ENCODE measurements at places on chromosomes 7 and 10.

GRCh38 chr10:21944727-21945386 is 58.7 kb downstream of the DNAJC1 start:
- no peak for DNase-seq

GRCh38 chr10:99285881-99286280 is 43.3 kb upstream of the CNNM1 start:
- DNase-seq: no peak

- no peak for DNase-seq
Observed at GRCh38 chr10:16741540-16741939, 75.7 kb downstream of the RSU1 start.

DNA sequence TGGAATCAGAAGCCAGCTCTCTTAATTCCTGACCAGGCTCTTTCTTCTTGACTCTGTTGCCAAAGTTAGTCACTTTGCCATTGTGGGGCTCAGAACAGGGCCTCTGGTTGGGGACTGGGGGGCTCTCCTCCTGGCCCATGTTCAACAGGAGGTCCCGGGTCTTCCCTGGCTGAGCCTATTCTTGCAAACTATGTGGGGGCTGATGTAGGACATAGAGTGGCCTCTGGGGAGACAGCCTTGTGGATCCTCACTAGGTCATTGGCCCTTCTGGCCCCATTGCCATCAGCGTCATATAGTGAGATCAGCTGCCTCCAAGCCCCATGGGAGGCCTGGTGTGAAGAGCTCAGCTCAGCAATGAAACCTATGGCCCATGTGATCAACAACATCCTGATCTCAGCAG is 77.6 kb upstream of the LEP start:
- no peak for DNase-seq

DNA sequence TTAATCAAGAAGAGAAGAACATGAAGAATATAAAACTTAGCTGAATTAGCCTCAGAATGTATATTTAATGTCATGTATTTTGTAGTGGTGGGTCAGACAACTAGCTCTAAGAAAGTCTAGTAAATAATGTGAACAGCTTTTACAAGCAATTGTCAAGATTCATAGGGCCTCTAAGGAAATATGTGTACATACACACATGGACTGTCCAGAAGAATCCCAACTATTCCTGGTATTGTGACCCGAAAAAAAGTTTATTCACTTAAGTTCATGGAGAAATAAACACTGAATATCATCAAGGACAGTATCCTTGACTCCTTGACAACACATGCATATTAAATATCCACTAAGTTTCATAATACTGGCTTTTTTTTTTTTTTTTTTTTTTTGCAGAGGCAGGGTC is 11.4 kb upstream of the TWIST1 start:
- DNase-seq: no peak

DNA sequence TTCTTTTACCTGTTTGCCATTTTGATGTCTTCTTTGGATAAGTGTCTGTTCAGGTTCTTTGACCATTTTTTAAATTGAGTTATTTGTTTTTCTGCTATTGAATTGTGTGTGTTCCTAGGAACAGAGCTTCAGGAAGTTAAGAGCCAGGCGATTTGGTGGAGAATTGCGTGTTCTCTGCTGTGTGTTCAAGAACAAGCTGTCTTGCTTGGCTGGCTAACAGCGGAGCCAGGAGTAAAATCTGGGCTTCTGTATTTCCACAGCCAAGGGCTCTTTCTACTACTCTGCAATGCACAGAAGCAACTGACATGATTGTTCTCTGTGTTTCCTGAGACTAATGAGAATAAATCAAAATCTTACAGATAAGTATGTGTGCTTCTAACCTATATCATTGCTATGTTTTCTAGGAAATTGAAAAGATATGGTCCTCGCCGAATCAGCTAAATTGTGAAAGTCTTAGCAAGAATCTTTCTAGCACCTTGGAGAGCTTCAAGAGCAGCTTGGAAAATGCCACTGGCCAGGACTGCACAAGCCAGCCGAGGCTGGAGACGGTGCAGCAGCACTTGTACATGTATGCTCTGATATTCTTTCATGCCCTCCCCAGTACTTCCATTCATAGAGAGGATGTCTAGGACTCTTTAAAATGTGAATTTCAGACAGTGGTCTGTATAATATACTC is 124.2 kb downstream of the ABCA13 start:
- no peak for DNase-seq

- DNase-seq: no peak
Observed at GRCh38 chr7:101104193-101104713, 19.0 kb downstream of the TRIM56 start.

GRCh38 chr7:114842551-114843065 is 79.3 kb upstream of the MDFIC start:
- no peak for DNase-seq
